Retinal pigment epithelial cell (primary cell): ENCODE measurements at places on chromosomes 3 and 15.
A peak's percentile ranks its signal among the peaks of the same experiment; 100 is the strongest.

DNA sequence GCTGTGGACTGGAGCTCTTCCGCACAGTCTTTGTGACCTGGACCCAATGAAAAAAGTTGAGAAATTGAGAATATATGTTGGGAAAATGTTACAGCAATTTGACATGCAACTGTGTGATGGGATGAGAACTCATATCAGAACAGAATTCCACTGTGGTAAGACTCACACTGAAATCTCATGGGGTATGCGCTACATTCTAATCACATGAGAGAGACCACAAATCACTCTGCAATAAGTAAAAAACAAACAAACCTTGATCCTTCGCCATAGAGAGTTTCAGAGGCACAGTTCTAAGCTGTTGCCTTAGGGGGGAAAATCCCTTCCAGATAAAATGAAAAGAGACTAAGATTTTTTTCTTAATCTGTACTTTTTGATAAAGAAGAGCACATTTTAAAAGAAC, 37.3 kb downstream of the LMCD1 start:
- peak; percentile 50 for DNase-seq

- DNase-seq, result no peak
These were observed 138.5 kb downstream of the NTRK3 start for GRCh38 chr15:88118035-88118434.

DNA sequence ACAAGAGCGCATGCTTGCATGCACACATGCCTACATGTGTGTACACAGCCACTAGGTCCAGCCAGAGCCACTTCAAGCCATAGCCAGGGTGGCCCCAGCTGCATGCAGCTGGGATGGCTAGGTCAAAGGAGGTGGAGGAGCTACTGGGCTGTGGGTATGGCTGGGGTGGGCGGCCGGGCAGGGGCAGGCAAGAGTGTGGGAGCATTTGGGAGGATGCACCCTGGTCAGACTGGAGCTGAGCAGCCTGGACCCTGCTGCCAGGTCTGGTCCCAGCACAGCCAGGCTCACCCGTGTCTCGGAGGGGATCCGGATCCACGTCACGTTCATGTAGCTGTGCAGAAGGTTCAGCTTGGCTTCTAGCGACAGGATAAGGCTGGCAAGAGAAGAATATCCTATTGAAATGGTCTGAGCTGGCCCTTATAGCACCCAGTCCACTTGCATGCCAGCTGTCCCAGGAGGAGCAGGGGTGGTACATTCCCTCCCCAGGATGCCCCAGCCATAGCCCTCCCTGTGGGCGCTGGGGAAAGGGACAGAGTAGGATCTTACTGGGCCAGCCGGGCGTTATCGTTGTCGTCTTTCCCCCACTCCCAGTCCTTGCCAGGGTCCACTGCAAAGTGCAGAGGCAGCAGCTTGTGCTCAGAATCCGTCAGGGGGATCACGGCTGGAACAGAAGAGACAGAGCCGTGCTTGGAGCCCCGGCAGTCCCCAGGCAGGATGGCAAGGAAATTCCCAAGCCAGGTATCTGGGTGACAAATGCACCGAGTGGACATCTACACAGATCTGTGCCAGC, 160.5 kb downstream of the KLF13 start:
- no peak for DNase-seq

DNA sequence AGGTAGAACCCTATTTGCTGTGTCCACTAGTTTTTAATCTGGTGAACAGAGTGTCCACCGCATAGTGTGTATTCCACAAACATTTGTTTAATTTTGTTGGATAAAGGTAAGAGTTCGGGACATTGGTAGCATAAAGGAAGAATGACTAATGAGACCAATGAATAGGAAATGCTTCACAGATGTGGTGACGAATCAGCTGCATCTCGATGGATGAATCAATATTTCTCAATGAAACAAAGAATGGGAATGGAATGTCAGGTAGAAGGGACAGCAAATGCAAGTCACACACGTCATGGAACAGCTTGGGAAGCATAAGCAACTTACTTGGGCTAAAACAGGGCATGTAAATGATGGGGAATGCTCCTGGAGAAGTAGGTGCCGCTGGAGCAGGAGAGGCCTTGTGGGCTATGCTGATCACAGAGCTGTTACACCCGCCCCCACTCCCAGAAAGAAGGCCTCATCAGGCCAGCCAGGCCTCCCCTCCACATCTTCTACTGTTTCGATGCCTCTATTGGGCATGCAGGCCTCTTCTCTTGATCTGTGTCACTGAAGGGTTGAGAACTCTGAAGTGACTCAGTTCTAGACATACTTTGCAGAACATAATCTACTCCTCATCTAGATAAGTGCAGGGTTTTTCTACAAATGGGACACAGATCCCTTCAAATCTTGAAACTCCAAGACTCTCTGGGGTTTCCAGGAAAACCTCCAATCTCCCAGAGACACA, 120.0 kb upstream of the GADL1 start:
- no peak for DNase-seq

GRCh38 chr3:116806351-116806750, 96.8 kb downstream of the TUSC7 start:
- no peak for DNase-seq

DNA sequence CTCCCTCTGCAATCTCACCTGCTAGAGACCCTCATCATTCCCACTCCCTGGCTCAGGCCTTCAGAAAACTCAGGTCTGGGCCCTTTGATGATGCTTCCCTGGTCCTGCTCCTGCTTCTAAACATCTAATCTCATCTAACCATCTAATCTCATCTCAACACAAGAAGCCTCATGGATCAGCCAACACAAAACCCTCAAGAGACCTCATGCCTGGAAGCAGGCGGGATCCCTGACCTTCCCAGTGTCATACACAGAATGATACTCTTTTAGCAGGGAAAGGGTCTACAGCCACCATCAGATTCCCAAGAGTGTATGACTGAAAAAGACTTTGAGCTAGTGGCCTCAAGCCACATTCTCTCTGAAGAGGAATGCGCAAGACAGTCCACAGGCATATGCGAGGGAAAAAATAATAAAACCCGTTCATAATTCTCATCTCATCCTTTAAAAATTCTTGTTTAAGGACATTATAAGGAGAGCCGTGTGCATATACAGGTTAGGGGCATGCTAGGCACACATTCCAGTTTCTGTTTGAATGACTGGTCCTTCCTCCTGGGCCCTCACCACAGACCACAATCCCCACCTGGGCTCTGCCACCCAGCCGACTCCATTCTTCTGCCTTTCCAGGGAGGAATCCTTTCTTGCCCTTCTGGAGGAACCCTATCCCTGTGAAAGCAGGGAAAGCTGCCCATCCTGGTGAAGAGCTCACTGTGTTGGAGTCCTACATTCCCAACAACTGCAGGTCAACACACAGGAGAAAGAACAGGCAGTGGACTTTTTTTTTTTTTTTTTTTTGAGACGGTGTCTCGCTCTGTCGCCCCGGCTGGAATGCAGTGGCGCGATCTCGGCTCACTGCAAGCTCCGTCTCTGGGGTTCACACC, 2.2 kb downstream of the ZXDC start:
- no peak for DNase-seq

GRCh38 chr3:171543759-171544300, 83.6 kb upstream of the TNIK start:
- DNase-seq, result no peak

- no peak for DNase-seq
These were observed 6.7 kb downstream of the LYZL4 start for GRCh38 chr3:42403737-42404136.

DNA sequence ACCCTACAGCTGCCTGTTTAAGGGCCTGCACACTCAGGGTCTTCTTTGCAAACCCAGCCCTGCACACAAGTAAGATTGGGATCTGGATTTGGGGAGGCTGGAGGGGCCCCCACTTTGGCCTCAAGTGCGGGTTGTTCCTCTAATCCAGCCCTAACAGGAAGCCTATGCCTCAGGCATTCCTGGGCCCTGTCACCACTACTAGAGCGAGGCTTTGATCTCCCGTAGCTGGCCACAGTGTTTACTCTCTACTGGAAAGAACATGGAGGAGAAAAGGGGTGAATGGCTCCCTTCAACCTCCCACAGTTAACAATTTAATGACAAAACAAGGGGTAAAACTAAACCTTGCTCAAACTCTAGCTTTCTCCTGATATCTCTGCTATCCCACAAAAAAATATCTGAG, 48.4 kb downstream of the DZIP1L start:
- no peak for DNase-seq

DNA sequence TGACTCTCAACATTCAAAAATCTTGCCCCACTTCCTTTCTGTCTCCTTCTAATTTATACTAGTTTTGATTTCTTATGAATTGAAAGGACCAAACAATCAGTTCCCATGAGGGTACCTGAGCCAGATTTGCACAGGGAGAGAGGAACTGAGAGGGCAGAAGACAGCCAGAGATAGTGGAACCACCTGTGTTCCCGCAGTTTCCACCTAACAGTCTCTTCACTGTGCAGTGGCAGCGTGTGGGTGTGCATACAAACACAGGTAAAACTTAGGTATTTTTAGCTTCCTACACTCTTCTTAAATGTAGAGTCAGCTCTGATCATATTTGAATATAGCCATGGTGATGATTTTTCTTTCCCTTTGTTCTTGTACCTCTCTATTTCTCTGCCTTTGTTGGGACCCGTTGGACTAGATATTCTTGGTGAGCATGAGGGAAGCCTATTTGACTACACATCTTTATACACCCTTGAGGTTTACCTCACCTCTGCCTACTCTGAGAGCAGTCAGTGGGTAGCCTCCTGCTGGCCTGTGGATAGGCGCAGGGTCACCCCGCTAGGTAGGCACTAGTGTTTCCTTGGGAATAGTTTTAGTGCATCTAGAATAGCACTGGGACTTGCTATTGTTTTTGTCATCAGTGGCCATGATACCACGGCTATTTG, 58.8 kb downstream of the MAP3K13 start:
- DNase-seq, result no peak

- no peak for DNase-seq
These were observed 321.2 kb downstream of the WDR72 start for GRCh38 chr15:53437985-53438841.

DNA sequence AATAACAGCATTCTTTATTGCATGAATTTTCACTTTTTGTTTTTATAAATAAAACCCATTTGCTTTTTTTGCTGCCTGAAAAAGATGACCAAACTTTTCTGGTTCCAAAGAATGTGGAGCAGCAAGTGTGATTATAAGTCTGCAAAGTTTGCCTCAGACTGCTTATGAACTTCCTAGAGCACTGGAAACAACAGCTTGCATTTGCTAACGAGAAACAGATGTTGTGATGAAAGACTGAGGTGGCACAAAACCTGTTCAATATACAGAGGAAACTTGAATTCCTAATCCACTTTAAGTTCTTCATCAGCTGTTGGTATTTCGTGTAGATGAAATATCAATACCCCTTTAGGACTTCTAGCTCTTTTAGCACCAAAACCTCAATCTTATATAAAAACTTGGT, 9.3 kb downstream of the ZPLD1 start:
- no peak for DNase-seq

- DNase-seq, result no peak
These were observed 5.9 kb downstream of the NUP210 start for GRCh38 chr3:13414040-13414729.

DNA sequence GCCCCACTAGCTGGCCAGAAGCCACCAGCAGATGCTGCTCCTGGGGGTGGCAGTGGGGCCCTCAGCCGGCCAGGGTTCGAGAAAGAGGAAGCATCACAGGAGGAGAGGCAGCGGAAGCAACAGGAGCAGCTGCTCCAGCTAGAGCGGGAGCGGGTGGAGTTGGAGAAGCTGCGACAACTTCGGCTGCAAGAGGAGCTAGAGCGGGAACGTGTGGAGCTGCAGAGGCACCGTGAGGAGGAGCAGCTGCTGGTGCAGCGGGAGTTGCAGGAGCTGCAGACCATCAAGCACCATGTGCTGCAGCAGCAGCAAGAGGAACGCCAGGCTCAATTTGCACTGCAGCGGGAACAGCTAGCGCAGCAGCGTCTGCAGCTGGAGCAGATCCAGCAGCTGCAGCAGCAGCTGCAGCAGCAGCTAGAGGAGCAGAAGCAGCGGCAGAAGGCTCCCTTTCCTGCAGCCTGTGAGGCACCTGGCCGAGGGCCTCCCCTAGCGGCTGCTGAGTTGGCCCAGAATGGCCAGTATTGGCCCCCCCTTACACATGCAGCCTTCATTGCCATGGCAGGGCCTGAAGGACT, 17.5 kb upstream of the APEH start:
- no peak for DNase-seq

- DNase-seq, result no peak
These were observed 101.1 kb downstream of the CMSS1 start for GRCh38 chr3:99918715-99919114.

DNA sequence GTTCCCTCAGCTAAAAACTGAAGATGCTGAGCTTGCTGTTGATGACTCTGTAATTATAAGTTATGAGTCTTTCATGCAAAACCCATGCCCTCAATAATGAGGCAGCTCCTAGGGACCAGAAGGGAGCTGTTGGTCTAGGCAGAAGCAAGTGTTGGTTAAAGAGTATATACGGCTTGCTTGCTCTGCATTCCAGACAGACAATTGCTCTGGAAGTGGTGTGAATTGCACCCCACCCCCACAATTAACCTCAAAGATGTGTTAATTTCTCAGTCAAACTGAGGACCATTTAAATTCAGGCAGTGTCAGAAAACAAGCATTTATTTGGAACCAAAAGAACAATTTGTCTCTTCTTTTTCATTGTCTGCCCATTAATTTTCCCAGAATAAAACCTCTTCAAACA, 163.5 kb upstream of the EOMES start:
- DNase-seq, result no peak

GRCh38 chr15:99185414-99186130, 63.8 kb downstream of the TTC23 start:
- no peak for DNase-seq

DNA sequence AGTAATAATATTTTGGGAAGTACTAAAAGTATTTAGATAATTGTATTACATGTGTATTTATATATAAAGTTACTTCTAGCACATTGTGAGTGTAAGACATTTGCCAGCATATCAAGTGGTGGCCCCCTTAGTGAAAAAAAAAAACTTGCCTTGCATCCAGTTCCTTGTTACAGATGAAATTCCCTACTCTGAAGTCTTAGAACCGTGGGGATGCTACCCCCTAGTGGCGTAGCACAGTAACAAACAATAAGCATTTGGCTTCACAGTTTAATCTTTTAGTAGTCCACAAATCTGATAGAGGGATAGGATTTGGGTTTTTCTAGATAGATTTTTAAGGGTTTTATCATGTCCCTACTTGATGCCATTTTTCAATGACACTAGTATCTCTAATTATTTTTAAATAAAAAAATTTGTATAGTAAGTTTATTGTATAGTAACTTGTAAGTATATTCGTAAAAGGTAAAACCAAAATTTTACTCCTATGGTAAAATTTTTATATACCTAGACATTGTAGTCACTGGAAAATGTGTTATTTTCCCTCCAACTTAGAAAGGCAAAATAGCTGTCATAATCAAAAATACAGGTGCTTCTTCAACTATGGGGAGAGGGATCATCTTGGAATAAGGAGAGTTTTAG, 14.3 kb downstream of the SMC4 start:
- peak; percentile 39 for DNase-seq

DNA sequence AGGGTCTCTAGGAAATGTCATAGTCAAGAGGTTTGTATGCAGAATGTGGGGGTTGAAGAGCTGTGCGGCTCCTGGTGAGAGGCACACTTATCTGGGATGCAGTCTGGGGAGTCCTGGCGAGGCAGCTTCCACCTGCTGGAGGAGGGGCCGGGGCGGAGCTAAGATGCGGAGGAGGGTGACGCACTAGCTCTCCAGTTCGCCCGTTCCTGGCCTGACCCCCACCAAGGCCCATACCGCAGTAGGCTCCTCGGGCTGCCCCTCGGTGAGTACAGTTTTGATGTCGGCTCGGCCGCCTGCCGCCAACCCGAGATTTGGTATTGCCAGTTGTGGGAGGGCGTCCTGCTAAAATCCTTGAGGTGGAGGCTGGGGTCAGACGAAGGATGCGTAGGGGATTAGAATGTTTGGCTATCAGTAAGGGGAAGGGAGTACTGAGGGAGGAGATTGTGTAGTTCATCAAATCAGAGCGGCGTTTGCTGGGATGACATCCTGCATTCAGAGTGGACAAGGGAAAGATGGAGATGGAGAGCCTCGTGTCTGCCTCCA, at the start of gene SCG5:
SCG5 (plus strand) TSS at position 194 of the 543 bp plus-strand sequence. CDS start 1,883 bp downstream, outside the sequence.
- DNase-seq, result peak; percentile 40
